ENCODE measurements at places on chromosomes 12 and 14. TPM values are rescaled to one million over a fixed set of nuclear protein-coding genes. Genes with fewer than 3 reads are reported as not detected.

ARHGEF25 gene
- 2.9 TPM for total RNA-seq

NFATC4 gene
- 12.0 TPM for total RNA-seq

ACRBP gene
- total RNA-seq: 0.99 TPM

RTL1 gene
- not detected for total RNA-seq

STYK1 gene
- 0.09 TPM for total RNA-seq

STON2 gene
- 147 TPM for total RNA-seq

GNB3 gene
- total RNA-seq: 0.69 TPM

STXBP6 gene
- 1.1 TPM for total RNA-seq

ZDHHC22 gene
- total RNA-seq: not detected

GRCh38 chr14:90297876-90298629 lies 33.7 kb downstream of the NRDE2 start:
- no peak for DNase-seq

DNA sequence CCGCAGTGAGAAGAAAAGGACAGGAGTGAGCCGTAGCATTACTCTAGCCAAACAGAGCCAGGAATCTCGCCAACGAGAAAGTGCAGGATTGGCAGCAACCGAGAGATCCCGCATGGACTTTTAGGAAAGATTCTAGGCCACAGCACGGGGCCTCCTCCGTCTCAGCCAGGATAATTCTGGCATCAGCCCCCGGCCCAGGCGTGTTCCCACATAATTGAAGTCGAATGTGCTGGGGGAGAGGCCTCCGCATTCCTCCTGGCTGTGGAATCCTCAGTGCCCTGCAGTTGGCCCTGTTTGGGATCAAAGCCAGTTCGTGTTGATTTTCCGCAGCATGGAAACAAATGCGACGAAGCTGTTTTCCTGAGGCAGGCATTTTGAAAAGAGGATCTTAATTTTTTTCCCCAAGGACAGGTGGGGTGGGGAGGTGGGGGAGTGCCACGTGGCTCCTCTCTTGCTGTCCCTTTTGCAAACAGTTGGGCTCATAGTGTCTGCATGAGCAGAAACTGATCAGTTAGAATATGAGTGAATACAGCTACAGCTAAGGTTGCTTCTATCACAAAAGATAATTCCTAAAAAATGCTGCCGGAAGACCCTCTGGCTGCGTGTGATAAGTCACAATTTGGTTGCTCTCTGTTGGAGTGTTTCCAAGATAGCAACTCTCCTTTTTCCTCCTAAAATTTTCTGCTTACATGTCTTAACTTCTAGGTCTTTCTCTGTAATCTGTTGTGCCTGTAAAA lies 37.3 kb upstream of the ATXN2 start:
- DNase-seq: peak; percentile 67

DNA sequence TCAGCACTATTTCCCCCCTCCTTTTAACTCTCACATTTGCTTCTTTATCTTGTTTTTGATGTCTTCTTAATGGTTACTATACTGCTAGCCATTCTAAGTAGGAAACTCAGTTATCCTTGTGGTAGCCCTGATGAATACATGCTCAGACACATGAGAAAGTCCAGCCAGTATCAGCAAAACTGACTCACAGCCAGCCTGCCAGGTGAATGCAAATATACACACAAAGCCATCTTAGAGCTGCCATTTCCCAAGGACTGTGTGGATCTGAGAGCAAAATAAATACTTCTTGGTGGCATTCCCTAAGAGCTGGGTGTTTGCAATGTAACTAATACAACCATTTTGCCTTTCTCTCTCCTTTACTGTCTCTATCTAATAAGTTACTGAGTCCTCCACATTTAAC lies 455.2 kb downstream of the CCER1 start:
- DNase-seq: no peak

DNA sequence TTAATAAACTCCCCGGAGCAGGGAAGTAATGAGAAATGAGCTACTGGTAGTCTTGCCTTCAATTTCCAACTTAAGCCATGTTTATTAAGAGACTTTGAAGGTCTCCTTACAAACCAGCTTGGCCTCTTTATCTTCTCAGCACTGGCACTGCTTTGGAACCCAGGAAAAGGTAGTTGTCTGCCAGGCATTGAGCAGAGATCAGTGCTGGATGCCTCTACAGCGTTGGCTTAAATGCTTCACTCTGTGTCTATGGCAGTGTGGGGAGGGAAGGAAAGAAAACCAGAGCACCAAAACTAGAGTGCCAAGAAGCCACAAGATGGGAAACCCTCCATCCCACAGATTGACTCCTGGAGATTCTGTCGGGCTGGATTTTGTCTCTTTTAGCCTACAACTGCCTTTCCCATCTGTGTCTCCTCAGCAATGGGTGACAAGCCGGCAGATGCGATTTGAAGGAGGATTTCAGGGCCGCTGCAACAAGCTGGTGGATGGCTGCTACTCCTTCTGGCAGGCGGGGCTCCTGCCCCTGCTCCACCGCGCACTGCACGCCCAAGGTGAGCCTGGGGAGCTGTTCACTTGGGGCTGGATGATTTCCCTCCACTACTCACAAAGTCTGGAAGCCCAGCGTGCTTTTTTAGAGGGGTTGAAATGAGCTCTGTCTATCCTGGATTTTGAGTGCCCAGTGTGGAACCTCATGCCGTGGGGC lies 57.3 kb downstream of the FNTB start:
- no peak for DNase-seq

DNA sequence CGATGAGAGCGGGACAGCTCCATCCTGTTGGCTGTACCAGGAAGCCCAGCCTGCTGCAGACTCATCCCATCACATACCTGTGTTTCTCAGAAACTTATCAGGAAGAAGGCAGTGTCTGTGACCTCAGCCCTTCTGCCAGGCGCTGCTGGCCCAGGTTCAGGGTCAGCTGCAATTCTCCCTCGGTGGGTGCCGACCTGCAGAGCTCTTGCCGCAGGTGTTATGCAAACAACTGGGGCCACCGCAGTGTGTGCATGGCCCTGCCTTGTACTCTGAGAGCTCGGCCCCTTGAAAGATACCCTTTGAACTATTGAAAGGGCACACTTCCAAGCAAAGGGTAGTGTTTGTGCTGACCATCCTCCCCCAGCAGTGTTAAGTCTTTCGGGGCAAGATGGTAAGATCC lies 322.2 kb upstream of the DIO3 start:
- peak; percentile 15 for DNase-seq

DNA sequence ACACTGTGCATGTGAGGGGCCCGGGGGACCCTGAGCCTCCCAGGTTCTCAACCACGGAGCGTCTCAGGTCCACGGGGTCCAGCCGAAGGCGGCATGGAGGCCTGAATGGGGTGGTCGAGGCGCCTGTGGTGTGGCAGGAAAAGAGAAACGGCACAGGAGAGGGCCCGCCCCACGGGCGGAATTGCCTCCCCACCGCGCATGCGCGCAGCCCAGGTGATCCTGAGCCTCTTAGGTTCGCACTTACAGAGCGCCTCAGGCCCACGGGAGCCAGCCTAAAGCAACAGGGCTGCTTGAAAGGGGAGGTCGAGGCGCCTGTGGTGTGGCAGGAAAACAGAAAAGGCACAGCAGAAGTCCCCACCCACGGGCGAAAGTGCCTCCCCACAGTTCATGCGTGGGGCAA lies 311.0 kb downstream of the ALG10 start:
- no peak for DNase-seq

DNA sequence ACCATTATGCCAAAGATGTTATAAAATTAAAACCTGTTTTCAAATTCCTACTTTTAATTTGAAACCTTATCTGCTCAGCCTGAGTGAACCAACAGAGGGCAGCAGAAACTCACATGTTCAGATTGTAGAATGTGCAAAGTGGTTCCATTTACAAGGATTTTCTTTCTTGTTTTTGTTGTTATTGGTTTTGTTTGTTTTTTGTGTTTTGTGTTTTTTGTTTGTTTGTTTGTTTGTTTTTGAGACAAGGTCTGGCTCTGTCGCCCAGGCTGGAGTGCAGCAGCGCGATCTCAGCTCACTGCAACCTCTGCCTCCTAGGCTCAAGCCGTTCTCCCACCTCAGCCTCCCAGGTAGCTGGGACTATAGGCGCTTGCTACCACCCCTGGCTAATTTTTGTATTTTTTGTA lies 22.8 kb upstream of the GARIN2 start:
- no peak for DNase-seq

- DNase-seq: peak; percentile 72
These were observed 6.3 kb upstream of the MLXIP start for GRCh38 chr12:122072031-122072970.

DNA sequence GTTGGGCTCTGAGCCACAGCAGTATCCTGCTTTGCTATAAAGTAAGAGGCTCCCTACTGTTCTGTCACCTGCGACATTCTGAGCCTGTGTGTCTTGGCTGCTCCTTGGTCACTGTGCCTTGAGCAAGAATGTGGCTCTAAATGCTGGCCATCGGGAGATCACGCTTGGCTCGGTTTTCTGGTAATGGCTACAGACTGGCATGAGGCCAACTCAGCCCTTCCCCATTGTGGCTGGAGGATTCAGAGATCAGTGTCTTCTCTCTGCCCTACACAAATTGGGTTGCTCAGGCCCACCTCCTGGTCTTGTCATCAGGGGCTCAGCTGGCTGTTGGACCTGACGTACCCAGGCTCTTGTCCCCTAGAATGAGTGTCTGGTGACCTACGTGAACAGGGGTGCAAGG lies 94.5 kb downstream of the PLXNC1 start:
- DNase-seq: no peak

- DNase-seq: no peak
These were observed at the start of gene MIA2 for GRCh38 chr14:39233680-39234326. Gene MIA2, plus strand, starts transcription at chr14:39233915. Its CDS starts 200 bp downstream, at chr14:39234115.

- DNase-seq: peak; percentile 51
These were observed 13.9 kb upstream of the LRTM2 start for GRCh38 chr12:1806301-1807086.

DNA sequence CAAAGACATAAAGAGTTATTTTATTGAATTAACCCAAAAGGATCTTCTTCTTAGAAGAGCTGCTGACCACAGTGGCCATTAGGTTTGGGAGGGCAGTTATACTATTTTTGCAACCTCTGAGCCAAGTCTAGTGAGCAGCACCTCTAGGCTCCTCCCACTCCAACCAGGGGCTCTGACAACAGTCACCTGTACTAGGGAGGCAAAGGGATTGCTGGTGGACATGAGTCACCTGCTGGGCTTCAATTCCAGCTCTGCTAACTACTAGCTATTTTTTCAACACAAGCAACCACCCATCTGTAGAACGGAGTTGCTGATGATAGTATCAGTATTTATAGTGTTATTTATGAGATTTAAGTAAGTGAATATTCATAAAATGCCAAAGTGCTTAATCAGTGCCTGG lies 166.0 kb downstream of the KLHL28 start:
- no peak for DNase-seq

GRCh38 chr14:52117111-52117832 lies 48.4 kb upstream of the NID2 start:
- no peak for DNase-seq

- no peak for DNase-seq
These were observed 699 bp upstream of the CD69 start for GRCh38 chr12:9761419-9761781.

DNA sequence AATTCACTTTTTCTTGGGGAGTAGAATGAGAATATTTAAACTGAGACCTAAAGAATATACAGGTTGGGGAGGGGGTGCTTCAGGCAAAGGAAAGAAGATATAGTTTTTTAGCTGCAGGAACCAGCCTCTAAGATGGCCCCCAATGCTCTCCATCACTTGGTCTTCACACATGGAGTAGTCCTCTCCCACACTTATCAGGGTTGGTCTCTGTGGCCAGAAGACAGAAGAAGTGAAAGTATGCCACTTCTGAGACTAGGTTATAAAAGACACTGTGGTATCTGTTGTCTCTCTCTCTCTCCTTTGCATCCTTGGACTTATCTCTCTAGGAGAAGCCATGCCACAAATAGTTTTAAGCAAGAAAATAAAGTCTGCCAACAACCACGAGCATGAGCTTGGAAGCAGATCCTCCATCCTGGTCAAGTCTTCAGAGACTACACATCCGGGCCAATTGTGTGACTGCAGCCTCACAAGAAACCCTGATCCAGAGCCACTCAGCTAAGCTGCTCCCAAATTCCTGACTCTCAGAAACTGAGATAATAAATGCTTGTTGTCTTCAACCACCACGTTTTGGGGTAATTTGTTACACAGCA lies 18.0 kb downstream of the PUS7L start:
- no peak for DNase-seq

DNA sequence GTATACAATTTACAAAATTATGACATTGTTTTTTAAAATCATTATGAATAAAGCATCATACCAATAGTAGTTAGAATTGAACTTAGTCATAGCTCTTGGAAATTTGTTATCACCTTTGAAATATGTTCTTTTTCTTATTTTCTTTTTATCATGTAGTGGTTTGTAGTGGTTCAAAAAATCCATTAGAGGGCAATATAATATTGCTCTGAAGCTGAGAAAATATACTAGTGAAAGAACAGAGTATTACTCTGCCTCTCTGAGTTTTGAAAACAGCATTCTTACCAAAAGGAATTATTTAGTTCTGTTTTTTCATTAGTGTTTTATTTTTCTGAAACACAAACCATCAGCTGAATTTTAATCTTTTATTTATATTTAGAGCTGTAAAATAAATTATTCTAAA lies 76.2 kb downstream of the PDZRN4 start:
- DNase-seq: no peak

- DNase-seq: no peak
These were observed 79.9 kb downstream of the LLPH start for GRCh38 chr12:66050610-66051009.

DNA sequence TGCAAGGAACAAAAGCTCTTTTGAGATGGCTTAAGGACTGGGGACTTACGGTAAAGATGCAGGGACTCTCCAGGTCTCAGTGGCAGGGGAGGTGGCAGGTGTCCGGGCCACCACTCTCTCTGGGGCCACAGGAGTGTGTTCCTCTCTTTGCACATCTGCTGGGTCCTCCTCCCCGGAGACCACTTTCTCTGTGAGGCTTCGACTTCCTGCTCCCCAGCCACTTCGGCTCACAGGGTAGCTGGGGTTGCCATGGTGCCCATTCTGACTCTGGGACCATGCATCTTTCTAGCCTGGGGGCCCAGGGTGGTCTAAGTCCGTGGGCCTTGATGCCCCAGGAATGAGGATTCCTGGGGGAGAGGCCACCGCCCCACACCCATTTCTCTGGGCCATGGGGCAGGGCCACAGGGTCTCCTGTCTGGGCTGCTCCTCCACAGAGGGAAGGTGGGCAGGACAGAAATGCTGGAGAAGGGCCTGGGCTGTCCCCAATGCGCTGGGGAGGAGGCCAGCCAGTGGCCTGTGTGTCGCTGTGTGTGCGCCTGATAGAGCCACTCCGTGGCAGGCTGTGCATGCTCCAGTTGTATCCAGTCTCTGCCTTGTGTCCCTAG lies 38.5 kb downstream of the CCDC92 start:
- no peak for DNase-seq

DNA sequence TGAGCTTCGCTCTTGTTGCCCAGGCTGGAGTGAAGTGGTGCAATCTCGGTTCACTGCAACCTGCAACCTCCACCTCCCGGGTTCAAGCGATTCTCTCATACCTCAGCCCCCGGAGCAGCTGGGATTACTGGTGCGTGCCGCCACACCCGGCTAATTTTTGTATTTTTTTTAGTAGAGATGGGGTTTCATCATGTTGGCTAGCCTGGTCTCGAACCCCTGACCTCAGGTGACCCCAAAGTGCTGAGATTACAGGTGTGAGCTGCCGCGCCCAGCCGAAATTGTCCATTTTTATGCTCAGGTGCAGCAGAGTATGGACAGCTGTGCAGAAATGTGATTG lies 19.2 kb upstream of the CYP46A1 start:
- DNase-seq: peak; percentile 18

GRCh38 chr12:124492879-124493808 lies 74.3 kb downstream of the NCOR2 start:
- no peak for DNase-seq
